Fibroblast of gingiva (primary cell): ENCODE measurements at places on chromosomes 7 and 10.

DNA sequence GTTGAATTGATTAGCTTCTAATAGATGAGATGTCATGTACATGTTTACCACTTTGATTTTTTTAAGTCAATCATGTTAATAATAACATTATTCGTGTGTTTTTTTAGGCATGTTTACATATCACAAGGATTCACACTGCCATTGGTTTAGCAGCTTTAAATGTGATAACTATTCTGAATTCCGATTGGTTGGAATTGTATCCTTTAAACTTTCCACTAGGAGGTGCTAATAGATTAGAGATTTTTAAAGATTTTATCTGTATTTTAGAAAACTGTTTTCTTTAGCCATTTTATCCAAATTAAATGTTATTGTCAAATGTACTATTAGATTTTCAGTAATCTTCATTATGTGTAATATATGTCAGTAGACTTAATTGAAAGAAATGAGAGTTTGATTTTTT, 83.2 kb downstream of the HECTD2 start:
- DNase-seq, result peak; percentile 53

DNA sequence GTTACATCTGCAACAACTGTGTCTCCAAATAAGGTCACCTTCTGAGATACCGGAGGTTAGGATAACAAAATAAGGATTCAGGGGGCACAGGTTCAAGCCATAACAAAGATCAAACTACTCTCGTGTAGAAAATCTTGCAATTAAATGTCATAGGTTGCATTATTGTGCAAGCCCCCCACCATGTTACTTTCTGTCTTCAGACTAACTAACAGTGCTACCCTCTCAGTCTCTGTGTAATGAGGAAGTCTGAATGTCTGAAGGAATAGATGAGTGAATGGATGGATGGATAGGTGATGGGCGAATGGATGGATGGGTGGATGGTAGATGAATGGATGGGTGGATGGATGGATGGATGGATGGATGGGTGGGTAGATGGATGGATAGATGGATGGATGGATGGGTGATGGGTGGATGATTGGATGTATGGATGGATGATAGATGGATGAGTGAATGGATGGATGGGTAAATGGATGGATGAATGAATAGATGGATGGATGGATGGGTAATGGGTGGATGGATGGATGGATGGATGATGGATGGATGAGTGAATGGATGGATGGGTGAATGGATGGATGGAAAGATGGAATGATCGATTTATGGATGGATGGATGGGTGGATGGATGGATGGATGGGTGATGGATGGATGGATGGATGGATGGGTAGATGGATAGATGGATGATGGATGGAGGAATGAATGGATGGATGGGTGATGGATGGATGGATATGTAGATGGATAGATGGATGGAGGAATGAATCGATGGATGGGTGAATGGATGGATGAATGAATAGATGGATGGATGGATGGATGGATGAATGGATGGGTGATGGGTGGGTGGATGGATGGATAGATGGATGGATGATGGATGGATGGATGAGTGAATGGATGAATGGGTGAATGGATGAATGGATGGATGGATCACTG, 557.3 kb upstream of the FOXK1 start:
- no peak for DNase-seq

- peak; percentile 8 for DNase-seq
Observed at GRCh38 chr10:88008866-88009470, 145.5 kb downstream of the PTEN start.

DNA sequence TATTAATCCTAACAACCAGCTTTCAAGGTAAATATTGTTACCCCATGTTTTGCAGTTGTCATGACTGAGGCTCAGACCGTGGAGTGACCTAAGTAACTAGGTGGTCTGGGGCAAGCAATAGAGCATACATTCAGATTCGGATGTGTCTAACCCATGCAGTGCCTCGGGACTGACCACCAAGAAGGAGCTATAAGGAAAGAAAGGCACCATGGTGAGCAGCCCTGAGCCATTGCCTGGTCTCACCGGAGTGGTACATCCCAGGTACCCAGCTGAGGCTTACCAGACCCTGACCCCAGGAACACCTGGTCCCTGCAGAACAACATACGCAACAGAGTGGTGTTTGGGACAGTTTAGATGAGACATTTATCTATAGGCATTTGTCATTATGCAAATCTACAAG, 175.5 kb upstream of the ZMIZ1 start:
- DNase-seq, result no peak

- no peak for DNase-seq
Observed at GRCh38 chr10:96496281-96496925, 17.3 kb downstream of the TLL2 start.

DNA sequence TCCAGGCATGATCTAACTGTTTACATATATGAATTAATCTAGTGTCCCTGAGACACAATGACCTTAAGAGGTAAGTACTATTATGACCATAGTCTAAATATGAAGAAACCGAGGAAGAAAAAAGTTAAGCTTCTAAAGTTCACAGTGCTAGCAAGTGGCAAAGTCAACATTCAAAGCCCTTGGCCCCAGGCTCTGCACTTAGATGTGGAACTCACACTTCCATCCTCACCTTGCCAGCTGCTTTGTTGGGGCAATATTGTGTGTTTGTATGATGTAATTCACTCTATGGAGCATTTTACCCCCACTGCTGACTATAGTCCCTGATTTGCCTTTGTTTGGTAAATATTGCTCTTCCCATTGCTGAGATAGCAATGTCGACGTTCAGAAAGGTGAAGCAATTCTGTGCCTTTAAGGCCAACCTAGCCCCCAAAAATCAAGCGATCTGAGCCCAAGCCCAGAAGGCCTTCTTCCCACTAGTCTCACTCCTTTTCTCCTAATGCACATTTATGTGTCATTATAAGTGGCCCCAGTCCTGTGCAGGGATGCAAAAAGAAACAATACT, 487.6 kb upstream of the ZMIZ1 start:
- DNase-seq, result no peak

GRCh38 chr10:103111918-103112877, 80.9 kb downstream of the NT5C2 start:
- no peak for DNase-seq

DNA sequence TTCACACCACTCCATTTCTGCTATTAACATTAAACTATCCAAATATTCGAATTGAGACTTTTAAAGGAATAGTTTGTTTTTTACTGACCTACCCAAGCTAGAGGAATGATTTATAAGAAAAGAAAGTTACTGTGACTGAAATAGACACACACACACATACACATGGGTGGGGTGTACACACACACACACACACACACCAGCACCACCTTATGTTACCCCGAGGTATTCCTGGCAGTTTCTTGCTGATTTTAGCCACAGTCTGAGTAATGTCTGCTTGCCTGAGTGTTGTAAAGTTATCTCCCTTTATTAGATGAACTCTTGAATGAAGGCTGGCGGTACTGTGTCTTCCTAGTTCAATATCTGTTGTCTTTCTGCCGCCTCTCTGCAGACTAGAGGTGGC, 91.3 kb upstream of the PRKG1 start:
- DNase-seq, result no peak

DNA sequence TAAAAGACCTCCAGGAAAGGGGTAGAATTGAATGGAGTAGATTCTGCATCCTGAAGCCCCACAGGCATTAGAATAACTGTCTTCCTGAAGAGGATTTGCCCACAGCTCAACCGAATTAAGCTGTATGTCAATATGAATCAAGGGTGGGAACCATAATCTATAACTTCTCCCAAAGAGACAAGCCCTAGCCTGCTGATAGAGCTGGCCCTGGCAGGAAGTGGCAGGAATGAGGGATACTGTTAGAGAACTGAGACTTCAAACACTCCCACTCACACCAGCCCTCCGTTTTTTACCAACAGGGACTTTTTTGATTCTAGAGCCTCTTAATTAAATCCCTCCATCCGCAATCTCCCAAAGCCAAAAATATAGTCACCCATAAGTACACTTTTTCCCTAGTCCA, 12.2 kb upstream of the DUSP5 start:
- no peak for DNase-seq

- DNase-seq, result no peak
Observed at GRCh38 chr10:98833542-98833941, 386.8 kb upstream of the HPS1 start.

DNA sequence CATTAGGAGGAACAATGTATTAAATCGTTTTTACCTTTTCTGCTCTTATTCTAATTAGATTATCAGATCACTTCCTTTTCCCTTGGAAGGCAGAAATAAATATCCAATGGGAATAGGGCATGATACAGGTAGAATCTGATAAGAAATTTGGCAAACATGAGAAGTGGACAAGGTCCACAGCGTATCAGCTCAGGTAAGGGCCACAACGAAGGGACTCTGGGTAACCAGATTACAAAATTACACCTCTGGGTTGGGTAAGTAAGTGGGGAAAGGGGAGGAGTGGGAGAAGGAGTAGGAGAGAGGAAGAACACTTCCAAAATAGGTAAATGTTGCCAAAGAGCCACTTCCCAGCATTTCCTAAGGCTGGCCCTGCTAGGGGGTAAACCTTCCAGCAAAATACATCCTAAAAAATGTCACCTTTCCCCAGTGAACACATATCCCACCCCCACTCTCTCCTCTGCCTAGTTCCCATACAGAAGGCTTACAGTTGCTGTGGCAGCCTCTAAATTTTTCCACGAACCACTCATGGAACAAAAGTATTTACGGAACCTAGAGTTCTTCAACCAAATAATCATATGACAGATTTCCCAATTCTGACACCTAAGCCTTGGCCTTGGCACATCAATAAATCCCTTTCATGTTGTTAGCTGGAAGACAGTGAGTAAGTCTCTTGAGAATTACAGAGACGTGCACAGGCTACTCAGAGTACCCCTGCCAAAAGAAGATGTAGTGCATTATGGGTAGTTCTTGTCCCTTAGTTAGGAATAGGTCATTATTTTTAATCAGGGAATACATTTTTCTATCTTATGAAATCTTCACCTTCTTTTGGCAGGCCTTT, 51.5 kb upstream of the DLX6 start:
- DNase-seq, result no peak

DNA sequence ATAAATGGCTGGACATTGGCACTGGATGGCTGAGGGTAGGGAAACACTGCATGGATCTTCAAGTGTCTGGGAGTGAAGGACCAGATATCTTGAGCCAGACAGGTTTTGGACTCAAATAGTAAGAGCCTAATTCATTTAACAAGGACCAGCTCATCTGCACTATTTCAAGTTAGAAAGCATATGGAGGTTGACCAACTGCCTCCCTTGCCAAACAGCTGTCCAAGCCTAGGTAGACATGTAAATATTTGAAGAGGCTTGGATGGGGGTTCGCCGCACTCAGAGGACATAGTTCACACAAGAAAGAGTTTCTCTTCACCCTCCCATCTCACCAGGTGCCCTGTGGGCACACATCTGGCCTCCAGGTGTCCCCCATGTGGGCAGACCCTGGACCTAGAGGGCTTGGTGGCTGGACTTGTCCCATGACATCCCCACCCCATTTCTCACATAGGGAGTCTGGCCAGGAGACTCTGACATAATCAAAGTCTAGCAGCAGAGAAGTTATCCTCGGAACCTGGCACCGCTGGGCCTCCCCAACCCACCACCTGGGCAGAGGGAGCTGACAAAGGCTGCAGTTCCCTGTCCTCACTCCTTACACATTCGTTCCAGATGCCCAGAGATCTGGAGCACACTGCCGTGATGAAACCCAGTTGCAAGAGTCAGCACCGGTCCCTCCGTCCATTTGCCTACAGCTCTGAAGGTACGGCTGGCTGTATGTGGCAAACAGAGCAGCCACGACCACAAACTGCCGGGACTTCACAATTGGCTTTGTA, 116.9 kb upstream of the GDF10 start:
- no peak for DNase-seq

DNA sequence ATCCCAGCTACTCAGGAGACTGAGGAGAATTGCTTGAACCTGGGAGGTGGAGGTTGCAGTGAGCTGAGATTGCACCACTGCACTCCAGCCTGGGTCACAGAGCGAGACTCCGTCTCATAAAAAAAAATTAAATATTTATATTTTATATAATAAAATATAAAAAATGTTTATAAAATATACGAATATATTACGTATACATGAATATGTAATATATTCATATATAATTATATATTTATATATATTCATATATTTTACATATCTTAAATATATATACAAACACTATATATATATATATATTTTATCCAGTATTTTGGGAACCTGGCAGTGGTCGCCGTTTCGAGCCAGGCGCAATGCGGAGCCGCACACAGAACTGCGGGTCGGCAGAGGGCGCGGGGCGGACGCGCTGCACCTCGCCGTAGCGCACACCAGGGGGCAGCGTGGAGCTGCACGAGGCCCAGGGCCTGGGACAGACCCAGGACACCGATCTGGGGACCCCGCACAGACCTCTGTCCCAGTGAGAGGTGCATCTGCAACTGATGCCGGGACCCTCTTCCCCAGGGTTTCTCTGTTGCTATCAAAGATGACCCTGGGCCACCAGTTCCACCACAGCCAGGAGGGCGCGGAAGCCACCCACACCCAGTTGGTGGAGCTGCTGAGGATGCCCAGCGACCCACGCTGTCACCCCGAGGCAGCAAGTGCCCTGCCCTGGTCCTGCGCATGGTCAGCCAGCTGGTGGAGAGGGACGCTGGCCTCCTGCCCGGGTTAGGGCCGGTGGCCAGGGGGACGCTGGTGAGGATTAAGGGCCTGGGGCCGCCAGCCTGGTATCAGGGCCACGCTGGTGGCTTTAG, 22.7 kb downstream of the AP5Z1 start:
- peak; percentile 15 for DNase-seq

DNA sequence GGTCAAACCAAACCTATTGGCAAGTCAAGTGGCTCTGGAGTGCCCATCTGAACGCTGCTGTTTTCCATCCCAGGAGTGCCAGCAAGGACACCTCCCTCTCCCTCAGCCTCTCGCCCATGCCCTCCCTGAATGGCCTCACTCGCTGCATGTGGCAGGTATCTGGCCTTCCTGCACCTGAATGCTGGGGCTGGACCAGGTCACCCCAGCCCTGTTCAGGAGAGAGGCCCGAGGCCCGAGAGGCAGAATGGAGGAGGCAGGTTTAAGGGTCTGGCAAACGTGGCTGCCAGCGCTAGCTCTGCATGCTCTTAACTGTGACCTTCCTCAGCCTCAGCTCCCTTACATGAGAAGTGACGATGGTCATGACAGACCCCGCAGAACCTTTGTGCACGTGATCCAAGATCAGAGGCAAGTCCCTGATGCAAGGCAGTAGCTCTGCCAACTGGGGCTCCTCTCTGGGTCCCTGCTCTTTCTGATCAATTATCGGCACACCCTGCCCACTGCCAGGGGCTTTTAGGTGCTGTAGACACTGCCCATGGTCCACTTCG, 295.7 kb upstream of the ZMIZ1 start:
- no peak for DNase-seq

- DNase-seq, result no peak
Observed at GRCh38 chr10:60212195-60212594, 177.5 kb downstream of the ANK3 start.

DNA sequence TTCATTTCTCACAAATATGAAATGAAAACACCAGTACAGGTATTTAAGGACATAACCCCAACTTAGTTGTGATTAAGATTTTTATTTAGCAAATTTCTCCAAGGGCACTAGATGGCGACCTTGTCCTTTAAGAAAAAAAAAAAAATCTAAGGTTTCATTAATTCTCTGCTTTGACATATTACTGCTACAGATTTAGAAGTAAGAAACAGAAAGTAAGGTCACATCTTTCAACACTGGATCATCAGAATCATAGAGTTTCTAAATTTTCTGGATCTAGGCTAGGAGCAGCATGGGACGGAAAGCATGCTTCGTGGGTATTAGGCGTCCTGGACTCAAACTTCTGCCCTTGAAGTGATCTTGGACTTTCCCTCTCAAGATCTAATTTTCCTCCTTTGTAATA, 85.5 kb upstream of the PRKG1 start:
- no peak for DNase-seq
